ENCODE measurements at places on chromosomes 2 and 18.
A peak's percentile ranks its signal among the peaks of the same experiment; 100 is the strongest.

DNA sequence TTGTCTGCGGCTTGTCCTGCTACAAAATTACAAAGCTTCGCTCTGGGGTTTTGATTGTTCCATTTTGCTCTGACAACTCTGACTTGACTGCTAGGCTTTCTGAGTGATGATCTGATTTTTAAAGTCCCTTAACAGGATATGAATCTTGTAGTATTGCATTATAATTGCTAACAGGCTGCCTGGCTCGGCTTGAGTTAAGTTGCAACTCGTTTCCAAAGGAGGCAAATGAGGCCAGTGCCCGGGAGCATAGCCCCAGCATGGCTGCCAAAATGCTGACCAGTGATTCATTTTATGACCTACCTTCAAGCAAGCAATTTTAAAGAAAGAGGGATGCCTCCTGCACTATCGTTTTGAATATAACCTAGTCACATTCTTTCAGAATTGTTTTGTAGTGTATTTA lies 135.4 kb downstream of the COL6A3 start:
- no peak for DNase-seq

GRCh38 chr18:29434650-29435049 lies 1257.7 kb upstream of the CDH2 start:
- no peak for DNase-seq

GRCh38 chr2:230018153-230018552 lies 50.6 kb downstream of the SLC16A14 start:
- DNase-seq, result no peak

GRCh38 chr18:48848641-48849143 lies 102.1 kb downstream of the SMAD7 start:
- DNase-seq, result no peak

- no peak for DNase-seq
These were observed 21.9 kb upstream of the CERS6 start for GRCh38 chr2:168434146-168434545.

DNA sequence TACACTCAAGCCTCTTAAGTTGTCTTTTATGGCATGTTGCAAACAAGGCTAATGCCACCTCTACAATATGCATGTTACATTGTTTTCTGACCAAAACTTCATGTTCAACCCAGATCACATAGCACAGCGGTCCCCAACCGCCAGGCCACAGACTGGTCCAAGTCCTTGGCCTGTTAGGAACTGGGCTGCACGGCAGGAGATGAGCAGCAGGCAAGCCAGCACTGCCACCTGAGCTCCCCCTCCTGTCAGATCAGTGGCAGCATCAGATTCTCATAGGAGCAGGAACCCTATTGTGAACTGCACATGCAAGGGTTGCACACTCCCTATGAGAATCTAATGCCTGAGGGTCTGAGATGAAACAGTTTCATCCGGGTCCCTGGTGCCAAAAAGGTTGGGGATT lies 324.8 kb upstream of the CHAC2 start:
- no peak for DNase-seq

GRCh38 chr2:42268528-42269151 lies 92.4 kb downstream of the COX7A2L start:
- no peak for DNase-seq

- no peak for DNase-seq
These were observed 1239.3 kb upstream of the FAM98A start for GRCh38 chr2:34838408-34838807.

DNA sequence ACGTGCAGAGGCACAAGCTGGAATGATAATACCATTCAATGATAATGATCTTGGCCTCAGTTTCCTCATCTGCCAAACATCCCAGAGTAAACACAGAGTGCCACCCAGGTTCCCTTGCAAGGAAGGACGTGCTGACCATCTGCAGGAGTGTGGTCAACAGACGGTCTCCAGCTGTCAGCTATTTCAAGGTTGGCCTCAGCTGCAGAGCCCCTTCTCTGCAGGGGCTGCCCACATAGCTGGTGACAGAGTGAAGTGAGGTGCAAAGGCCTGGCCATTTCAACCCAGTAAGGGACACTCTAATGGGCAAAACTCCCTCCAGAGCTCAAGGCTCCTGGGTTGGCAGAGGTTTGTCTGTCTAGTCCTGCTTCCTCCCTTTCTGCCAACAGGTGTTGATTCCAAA lies 8.3 kb upstream of the WNT6 start:
- no peak for DNase-seq

- peak; percentile 12 for DNase-seq
These were observed 49.5 kb downstream of the KCNE4 start for GRCh38 chr2:223101340-223102039.

- no peak for DNase-seq
These were observed 16.6 kb upstream of the GALNT1 start for GRCh38 chr18:35564795-35565453.

GRCh38 chr18:3448838-3449511 lies 997 bp upstream of the TGIF1 start:
- DNase-seq, result peak; percentile 94

GRCh38 chr18:11951390-11951851 lies 29.9 kb upstream of the IMPA2 start:
- no peak for DNase-seq

GRCh38 chr2:232511336-232511890 lies 8.8 kb upstream of the PRSS56 start:
- no peak for DNase-seq

GRCh38 chr18:14025306-14025940 lies 106.8 kb downstream of the ZNF519 start:
- DNase-seq, result no peak

- DNase-seq, result no peak
These were observed 16.4 kb upstream of the RBM44 start for GRCh38 chr2:237782181-237782580.

- no peak for DNase-seq
These were observed 138.3 kb downstream of the DDX1 start for GRCh38 chr2:15729709-15730544.

DNA sequence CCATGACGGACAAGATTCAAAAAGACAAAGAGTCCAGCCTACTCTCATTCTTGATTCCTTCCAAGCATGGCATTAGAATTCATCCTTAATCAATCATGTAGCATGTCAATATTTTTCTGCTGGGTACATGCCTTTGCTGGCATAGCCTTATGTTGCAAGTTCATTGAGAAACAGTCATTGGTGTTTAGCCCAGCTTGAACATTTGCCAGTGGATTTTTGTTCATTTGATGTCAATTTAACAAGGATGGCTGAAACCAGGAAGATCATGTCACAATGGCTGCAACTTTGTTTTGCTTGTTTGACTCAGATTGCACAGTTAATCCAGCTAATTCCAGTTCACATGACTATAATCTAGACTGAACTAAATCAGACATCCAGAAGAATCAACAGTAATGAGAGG lies 1132.2 kb downstream of the LRP1B start:
- DNase-seq, result no peak

DNA sequence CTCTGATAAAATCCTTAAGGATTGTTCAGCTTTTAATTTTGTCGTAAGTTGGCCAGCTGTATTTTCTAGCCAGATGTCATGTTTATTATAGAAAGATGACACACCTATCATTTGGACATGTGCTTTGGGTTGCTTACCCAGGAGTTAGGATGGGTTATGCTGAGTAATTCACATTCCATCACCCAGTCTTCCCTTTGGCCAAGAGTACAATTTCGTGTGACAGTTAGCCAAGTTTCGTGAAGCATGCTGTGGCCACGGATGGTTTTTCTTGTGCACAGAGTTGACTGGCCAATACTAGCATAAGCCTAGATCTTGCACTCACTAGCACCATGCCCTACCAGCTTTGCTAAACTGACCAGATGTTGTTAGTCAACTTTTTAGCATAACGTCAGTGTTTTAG lies 5.8 kb downstream of the MAPRE3 start:
- DNase-seq, result no peak

DNA sequence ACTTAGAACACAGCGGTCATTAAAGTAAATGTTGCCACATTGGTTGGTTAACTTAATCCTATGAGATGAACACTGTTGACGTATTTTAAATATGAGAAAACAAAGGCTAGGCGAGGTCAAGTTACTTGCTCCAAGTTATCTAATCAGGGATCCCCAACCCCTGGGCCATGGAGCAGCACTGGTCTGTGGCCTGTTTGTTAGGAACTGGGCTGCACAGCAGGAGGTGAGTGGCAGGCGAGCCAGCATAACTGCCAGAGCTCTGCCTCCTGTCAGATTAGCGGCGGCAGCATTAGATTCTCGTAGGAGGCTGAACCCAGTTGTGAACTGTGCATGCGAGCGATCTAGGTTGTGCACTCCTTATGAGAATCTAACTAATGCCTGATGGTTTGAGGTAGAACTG lies 878.9 kb downstream of the CPS1 start:
- no peak for DNase-seq

GRCh38 chr2:66233981-66234380 lies 200.9 kb upstream of the MEIS1 start:
- no peak for DNase-seq

DNA sequence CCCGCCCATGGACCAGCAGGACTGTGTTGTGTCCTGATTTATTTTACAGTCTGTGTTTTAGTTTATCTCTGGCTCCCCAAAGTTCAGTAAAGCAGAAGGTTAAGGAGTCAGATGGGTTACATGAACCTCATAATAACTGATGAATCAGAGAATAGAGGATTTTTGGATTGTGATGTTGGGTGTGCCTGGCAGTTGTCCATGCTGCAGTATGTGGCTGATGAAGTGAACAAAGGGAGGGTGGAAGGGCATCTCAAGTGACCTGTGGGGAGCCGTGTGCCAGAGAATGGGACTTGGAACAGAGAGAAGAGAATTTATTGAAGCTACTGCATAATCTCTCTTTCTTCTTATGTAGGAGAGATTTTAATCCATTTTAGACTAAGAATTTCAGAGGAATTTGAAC lies 145.5 kb downstream of the MAP4K4 start:
- DNase-seq, result no peak

DNA sequence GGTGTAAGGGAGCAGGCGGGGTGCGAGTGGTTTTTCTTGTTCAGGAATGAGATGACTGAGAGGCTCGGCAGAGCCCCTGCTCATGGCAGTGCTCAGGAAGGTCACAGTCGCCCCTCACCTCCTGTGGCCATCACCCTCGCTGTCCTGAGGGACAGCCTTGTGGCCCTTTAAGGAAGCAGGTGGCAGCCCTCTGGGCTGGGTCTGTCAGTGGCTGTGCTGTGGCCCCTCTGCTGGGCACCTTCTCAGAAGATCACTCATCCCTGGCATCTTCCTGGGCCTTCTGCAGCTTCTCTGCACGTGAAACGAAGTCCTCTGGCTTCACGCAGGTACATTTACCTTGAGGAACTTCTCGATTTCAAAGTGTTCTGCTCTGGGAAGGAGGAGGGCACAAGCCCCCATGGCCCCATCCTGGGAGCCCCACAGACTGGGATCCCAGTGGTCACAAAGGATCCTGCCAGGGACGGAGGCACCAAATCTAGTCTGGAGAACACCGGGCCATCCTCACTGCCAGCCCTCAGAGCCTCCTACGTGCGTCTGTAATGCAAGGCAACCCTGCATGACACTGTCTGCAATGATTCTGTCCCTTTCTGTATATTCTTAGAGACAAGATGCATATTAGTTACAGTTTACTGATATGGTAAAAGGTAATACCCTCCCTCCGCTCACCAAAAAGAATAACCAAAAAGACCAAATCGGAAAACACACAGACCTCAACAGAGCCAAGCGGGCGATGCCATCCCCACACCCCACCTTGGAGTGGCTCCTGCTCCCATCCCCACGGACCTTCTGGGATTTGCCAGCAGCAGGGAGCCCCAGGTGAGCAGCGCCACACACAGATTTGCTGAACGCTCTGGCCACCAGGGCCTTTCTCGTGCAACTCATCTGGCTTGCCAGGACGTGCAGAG lies 25.9 kb upstream of the FAHD2A start:
- no peak for DNase-seq

DNA sequence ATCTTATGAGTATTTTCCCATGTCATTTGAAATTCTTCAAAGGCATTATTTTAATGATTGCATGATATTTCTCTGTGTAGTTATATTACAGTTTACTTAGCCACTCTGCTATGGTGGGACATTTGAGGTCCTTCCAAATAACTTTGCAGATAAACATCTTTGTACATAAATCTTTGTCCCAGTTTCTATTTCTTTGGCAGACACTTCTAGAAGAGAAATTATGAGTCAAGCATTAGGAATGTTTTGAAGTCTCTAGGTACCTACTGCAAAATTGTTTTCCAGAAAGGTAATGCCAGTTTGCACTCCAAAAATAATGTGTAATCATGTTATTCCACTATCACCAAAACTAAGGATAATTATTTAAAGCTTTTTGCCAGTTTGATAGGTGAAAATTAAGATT lies 149.7 kb downstream of the EN1 start:
- DNase-seq, result no peak

DNA sequence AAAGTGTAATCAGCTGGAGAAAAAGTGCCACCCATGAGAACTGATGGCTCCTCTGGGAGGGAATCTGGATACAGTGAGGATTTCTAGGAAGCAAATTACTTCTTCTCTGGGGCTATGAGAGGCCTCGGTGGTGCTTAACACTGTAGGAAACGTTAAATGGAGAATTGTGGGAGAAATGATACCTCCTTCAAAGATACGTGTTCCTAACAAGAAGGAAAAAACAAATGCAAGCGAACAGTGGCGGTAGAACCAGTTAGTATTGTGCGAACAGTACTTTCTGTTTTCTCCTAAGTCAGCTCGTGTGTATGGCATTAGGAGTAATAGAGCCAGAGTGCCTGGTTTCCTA lies 587 bp upstream of the MTIF2 start:
- DNase-seq, result no peak

GRCh38 chr2:100453853-100454252 lies 16.4 kb upstream of the NMS start:
- DNase-seq, result no peak

GRCh38 chr2:127650041-127650784 lies 4.3 kb downstream of the GPR17 start:
- no peak for DNase-seq

- DNase-seq, result no peak
These were observed 2.2 kb downstream of the RNU4ATAC start for GRCh38 chr2:121532894-121533293.

- peak; percentile 40 for DNase-seq
These were observed 93.0 kb downstream of the NRP2 start for GRCh38 chr2:205775097-205775877.

DNA sequence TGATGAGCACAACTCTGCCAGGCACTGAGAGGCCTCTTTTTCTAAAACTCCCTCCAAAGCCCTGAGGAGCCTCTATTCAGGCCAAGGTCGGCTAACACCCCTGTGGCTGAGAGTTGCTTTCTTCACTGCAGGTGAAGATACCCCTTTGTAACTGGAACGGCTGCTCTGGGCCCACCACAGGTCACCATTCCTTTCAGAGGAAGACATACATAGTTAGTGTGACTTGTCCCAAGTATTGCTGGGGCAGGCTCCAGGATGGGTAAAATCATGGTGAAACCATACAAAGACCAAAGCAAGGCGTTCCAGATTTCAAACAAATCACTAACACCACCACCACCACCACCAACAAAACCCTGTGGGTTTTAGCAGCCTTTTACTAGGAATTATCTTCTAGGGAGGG lies 36.8 kb downstream of the CHST10 start:
- DNase-seq, result no peak

GRCh38 chr2:98801921-98802321 lies 71.0 kb upstream of the MGAT4A start:
- no peak for DNase-seq
